ENCODE measurements at places on chromosomes 3 and 15.

GRCh38 chr3:67381667-67382272, 272.6 kb downstream of the SUCLG2 start:
- no peak for DNase-seq

DNA sequence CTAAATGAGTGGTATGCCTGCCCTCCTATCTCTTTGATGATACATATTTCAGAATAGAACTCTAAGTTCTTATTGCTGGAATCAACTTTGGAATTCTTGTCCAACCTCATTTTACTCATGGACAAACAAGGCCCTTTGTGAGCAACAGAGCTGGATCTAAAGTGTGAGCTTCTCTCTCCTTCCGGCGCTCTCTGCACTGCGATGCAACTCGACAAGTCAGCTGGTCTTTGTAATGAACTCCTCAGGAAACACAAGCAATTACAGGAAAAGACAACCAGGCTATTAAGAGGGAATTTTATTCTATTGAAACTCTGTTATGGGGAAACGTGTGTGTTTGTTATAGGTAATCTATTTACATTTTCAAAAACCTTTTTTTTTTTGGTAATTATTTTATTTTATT, 20.3 kb upstream of the NRROS start:
- no peak for DNase-seq

GRCh38 chr15:85625856-85626255, 168.9 kb downstream of the KLHL25 start:
- no peak for DNase-seq

- no peak for DNase-seq
These were observed 415.5 kb upstream of the ARPP21 start for GRCh38 chr3:35223632-35224394.

DNA sequence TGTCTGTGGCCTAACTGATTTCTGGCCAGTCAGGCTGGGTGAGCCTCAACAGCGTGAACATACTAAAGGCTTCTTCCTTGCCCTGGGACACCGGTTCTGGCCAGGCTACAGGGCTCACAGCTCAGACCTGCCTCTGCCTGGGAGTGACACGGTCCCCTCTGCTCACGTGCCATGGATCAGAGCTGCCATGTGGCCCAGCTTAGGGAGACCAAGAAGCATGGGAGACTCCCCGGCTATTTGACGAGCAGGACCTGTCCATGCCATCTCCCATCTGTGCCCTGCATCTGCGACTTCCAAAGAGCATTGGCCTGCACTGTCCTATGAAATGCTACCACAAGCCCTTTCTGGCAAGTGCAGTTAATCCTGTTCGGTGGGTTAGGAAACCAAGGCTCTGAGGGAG, 57.4 kb downstream of the APBA2 start:
- DNase-seq = no peak

DNA sequence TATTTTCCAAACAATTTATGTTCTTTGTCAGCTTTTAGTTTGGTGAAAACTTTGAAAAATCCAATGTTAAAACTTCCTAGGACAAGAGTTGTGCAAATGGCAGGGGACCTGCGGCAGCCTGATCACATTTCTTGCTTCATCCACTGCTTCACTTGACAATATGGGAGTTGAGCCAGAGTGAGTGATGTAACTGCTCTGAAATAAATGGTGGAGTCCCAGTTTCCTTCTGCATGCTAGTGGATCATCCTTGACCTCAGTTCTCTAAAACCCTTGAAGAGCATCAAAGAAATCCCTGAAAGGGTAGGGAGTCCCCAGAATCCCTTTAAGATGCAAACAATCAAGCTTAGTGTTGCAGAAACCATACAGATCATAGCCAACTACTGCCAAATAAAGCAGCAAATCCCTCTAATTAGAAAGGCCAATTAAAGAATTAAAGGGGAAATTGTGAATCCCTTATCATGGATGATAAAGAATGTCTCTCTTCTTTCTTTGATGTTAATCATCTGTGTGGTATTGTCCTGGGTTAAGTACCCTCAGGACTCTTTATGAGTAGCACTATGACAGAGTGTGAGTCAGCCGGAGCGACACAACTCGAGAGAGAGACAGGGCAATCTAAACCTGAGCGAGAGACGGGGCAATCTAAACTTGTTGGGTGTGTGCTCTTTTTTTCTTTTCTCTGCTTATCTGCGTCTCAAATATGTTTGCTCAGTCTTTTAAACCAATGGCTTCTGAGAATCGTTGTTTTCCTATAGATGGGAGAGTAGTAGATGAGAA, 41.8 kb upstream of the GAP43 start:
- DNase-seq = no peak

- DNase-seq = no peak
These were observed at the start of gene MEGF11 for GRCh38 chr15:66253418-66254088. Gene MEGF11, minus strand, starts transcription at chr15:66253750. Its CDS starts 125,347 bp downstream, at chr15:66128403.

GRCh38 chr3:159443266-159443665, 545.4 kb upstream of the IL12A start:
- no peak for DNase-seq

DNA sequence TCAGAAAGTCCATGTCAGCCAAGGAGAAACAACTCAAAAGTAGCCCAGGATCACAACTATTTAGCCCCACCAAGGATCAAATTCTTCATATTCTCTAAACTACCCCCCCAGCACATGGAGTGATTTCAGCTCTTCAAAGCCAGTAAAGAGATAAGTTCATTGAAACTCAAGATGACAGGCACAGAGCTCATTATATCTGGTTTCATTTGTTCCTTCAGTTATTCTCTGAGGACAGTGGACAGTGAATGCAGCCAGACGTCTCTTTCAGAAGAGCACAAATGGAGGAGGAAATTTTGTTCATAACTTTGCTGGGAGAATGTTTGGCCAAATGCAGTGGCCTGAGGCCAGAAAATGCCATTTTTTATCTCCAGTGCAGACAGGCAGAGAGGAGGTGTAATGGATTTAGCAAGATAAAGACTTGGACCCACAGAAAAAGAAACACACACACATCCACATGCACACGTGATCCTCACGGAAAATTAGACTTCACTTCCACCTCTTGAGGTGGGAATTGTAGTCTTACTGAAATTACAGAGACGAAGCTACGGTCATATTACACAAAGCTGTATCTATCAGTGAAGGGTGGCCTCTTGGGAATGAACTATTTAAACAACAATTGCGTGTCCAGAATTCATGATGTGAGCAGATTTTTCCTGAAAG, 64.6 kb downstream of the HES1 start:
- DNase-seq = no peak

All from GDM1 (cell line).